Amygdala (tissue), 56 donors: ENCODE measurements at places on chromosomes 3 and 15.

GRCh38 chr3:114879059-114880031, 267.7 kb downstream of the ZBTB20 start:
- no peak for DNase-seq

GRCh38 chr3:31523543-31523942, 9.2 kb upstream of the STT3B start:
- no peak for DNase-seq

DNA sequence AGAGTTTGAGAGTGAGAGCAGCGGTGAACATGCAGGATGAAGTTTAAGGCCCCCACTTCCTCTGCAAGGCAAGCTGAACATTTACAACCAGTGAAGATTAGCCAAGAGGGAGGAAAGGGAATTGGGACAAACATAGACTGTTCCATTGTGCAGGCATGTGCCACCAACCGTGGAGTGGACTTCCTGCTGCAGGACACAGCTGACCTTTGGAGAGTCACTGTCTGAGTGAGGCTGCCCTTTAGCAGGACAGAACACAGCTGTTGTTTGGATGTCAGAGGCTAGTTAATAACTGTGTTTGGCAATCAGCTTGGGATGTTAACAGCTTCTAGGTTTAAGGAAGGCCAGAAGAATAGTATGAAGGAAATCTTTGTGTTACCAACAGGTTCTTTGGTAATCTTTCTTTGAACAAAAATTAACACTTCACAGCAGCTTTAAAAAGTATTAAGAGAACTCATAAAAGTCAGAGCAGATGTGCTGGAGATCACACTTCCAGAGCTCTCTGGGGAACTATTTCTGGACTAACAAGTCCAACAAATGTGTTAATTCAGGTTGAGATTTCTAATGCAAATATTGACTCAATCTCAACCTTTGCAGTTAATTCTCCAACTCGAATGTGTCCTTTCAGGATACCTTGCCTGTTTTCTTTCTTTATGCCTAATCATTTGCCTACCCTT, 31.4 kb downstream of the CTDSPL start:
- no peak for DNase-seq

- no peak for DNase-seq
Measured at GRCh38 chr3:55203006-55203405, 275.1 kb upstream of the LRTM1 start.

DNA sequence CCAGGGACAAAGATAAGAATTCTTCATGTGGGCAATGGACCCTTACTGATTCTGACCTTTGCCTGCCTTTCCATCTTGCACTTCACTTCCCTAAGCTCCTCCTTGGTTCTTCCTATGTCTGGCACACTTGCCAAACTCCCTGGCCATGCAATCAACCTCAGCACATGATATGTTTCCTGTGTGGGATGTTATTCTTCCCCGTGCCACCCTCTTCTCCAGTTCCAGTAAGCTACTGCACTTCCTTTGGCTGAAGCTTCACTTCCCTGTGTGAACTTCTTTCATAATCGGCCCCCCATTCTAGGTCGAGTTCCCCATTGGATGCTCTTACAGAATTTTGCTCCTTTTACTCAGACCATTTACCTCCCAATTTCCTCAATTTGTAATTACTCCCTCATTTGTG, 10.7 kb upstream of the TASOR start:
- no peak for DNase-seq

- DNase-seq: no peak
Measured at GRCh38 chr15:60458721-60459120, 20.2 kb downstream of the ICE2 start.

- no peak for DNase-seq
Measured at GRCh38 chr3:46835054-46835453, 28.2 kb downstream of the MYL3 start.

DNA sequence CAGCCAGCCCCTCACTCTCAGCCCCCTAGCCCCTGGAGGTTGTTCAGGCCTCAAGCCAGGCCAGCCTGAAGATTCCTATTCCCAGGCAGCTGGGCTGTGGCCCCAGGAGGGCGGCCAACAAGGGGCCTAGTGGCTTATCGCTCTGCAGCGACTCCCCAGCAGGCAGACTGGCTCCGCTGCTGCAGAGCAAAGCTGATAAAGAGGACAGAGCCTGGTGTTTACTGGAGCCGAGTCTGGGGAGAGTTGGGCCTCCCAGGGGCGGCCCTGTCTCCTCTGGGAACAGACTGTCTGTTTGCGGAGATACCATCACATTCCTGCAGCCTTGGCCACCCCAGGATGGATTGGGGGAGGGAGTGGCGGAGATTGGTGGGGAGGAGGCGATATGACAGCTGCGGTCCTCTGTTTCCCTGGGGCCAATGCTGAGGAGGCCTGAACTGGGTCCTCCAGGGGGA, 22.4 kb upstream of the SMAD6 start:
- DNase-seq: no peak

DNA sequence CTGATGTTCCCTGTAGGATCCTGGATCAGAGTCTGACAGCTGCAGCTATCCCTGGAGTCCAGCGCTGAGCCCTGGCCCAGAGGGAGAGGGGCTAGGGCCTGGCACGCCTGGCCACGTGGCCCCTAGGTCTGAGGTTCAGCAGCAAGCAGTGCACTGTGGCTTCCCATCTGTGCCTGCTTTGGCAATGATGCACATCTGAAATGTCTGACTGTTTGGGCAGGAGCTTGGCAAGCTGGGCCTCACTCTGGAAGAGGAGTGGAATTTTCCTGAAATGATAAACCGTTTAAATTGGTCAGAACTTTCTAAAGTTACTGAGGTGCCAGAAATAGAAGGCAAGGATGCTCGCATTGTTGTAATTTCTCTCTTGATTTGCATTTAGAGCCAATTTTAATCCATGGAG, 48.8 kb upstream of the MRPS22 start:
- no peak for DNase-seq

GRCh38 chr3:18417904-18418572, 7.1 kb downstream of the SATB1 start:
- no peak for DNase-seq

DNA sequence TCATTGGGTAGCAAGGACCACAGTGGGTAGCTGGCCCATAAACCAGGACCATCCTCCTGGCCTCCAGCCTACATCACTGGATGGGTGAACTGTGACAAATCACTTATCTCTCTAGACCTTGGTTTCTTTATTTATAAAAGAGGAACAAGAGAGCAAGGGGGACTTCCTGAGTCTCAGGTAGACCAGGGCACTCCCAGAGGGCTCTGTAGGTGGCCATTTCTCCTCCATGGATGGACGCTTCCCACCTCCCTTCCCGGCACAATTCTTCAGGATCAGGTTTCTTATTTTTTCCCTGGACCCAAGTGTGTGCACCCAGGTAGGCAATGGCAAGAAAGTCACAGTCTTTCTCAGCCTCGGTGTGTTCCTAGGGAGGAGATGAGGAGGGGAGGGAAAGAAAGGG, 41.4 kb upstream of the SPATA12 start:
- DNase-seq: no peak

GRCh38 chr3:175307642-175308041, 448.5 kb downstream of the NAALADL2 start:
- DNase-seq: no peak

DNA sequence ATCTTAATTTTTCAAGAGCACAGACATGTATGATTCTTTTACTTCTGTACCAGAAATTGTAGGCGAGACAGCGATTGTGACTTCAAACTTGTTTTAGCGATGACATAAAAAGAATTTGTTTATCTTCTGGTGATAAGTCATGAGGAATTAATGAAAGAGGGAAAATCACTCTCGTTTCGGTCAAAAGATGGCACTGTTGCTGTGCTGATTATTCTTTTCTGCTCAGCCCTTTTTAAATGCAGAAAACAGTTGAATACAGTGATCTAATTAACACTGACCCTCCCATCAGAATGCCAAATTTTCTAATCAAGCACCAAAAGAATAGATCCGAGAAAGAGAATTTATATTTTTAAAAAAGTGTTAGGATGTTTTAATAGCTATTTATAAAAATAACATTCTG, 52.6 kb downstream of the NSUN3 start:
- DNase-seq: no peak

GRCh38 chr15:66654739-66655375, 47.2 kb upstream of the SMAD6 start:
- no peak for DNase-seq

GRCh38 chr3:179451265-179452175, at the start of gene GNB4:
TSS of gene GNB4 (minus strand) at chr3:179451470. CDS start at chr3:179426200, 25,270 bp downstream.
- DNase-seq: peak; percentile 45

- no peak for DNase-seq
Measured at GRCh38 chr15:24075420-24076089, 388.4 kb upstream of the NDN start.

GRCh38 chr15:94233441-94233840, 2.1 kb downstream of the MCTP2 start:
- no peak for DNase-seq
